M059J (cell line): ENCODE measurements at places on chromosomes 7 and 10.

- peak; percentile 81 for DNase-seq
Observed at GRCh38 chr10:102988404-102989314, 70.6 kb downstream of the CNNM2 start.

DNA sequence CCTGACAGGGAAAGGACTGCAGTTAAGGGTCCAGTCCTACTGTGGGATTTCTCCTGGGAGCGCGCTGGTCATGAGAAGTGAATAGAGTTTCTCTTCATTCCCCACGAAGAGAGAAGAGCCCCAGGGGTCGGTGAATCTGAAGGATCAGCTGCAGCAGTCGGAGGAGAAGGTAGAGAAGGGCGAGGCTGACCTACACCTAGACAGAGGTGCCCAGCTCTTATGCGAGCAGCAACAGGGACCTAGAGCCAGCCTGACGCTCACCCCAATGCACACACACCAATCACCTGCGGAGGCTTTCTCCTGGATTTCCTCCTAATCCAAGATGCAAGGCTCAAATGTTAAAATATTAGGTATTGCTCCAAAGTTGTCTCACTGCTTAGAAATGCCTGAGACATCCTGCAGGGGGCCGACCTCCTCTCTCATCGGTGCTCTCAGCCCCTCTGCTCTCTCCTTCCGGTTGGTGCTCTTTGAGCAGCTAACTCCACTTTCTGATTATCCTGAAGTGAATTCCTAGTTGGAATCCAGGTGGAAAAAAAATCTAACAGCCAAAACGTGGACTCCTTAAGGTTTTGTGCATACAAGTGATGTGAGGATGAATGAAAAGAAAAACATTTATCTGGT, 176.4 kb downstream of the AHR start:
- peak; percentile 18 for DNase-seq

DNA sequence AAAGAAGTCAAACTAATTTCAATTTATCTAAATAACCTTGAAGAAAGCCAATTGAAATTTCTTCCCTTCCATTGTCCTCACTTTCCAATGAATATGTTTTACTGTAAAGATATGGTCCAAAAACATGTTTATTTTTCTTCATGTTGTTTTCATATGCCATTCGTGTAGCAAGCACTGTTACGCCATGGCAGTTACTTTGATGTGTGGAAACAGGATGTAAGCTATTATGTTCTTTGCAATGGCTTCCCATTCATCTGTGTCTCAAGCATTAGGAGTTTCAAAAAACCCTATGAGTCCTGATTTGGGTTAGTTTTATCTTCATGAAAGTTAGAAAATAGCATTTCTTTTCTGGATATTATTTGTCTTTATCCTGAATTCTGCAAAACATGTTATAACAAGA, 31.0 kb downstream of the GPR141 start:
- no peak for DNase-seq

DNA sequence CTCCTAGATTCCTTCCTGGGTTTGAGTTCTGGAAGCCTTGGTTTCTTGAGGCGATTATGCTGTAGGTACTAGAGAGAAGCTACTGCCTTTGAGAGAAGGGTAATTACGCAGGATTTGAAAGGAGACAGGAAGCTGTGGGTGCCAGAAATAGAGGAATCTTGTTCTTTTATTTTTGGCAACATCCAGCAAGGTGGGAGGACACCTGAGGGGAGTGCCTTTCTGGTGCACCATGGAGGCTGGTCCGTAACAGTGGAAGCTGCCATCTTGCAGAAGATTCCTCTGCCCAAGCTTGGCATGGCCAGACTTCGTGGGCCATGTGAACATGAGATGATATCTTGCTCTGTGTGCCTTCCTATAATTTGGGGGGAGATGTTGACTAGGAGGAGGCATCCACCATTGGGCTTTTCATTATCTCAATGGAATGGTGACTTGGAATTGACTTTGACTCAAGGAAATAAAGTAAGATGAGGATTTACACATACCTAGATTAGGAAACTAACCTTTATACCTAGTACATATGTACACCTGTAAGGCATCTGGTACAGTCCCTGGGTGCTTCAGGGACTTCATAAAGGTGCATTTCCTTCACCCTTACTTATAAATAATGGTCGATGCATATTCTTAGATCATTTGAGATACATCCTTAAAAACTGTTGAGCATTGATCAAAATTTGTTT, 98.2 kb downstream of the PFKFB3 start:
- DNase-seq, result no peak

DNA sequence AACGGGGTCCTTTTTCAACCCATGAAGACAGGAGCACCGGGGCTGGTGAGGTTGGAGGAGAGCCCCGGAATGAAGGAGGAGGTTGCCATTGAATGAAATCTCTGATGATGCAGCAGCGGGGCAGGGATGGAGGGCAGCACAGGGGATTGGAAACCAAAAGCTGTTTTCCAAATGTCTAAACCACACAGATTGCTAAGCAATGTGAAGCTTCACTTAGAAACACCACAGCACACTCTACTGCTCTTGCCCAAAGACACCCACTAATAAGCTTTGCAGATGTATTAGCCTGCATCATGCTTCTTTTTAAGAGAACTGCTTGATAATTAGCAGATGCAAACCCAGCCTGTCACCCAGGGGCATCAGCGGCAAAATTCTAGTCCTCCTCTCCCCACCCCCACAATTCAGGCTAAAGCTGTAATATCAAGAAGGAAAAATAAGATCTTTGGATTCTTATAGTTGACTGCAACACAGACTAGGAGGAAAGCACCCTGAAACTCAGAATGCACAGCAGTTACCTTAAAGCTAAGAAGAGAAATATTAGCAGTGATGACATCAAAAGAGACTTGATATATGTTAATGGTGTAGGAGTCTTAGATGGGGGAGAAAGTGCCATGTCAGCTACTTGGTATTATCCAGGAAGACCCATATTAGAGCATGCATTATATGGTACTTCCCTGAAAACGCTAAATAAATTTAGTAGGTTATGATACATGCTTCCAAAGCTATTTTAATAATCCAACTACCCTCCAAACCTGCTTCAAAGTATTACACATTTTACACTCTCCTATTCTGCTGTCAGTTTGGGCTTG, 666.7 kb downstream of the KCNMA1 start:
- DNase-seq, result no peak

DNA sequence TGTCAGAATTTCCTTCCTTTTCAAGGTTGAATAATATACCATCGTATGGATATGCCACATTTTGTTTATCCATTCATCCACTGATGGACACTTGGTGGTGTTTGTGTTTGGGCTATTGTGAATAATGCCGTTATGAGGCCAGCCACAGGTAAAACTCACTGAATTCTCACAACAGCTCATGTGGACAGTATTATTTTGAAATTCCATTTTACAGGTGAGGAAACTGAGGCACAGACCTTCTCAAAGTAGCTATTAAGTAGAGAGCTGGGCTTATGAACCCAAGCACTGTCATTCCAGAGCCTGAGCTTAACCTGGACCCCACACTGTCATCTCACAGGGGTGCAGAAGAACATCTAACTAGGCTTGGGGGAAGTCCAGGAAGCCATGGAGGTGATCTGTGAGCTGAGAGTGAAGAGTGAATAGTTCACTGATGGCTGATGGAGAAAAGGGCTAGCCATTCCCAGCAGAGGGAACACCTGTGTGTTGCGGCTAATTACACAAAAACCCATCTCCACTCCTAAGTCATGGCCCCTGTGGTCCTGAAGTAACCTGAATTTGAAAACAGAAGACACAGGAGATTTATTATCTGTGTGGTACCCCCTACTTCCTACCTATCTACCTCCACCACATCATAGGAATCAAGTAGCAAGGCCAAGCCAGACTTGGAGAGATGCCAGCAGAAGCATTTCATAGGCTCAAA, 8.7 kb downstream of the INMT start:
- DNase-seq, result no peak

DNA sequence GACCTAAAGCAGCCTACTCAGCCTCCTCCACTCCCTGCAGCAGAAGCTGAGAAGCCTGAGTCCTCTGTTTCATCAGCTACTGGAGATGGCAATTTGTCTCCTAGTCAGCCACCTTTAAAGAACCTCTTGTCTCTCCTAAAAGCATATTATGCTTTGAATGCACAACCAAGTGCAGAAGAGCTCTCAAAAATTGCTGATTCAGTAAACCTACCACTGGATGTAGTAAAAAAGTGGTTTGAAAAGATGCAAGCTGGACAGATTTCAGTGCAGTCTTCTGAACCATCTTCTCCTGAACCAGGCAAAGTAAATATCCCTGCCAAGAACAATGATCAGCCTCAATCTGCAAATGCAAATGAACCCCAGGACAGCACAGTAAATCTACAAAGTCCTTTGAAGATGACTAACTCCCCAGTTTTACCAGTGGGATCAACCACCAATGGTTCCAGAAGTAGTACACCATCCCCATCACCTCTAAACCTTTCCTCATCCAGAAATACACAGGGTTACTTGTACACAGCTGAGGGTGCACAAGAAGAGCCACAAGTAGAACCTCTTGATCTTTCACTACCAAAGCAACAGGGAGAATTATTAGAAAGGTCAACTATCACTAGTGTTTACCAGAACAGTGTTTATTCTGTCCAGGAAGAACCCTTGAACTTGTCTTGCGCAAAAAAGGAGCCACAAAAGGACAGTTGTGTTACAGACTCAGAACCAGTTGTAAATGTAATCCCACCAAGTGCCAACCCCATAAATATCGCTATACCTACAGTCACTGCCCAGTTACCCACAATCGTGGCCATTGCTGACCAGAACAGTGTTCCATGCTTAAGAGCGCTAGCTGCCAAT, 202.2 kb downstream of the ZEB1 start:
- no peak for DNase-seq
